NK-92 treated with Interleukin-12 subunit alpha and Interleukin-12 subunit beta, amount 100 ng/mL, for 24 hours (cell line): ENCODE measurements at places on chromosomes 7 and 10.
A peak's percentile ranks its signal among the peaks of the same experiment; 100 is the strongest.

- no peak for DNase-seq
Measured at GRCh38 chr7:73758581-73759138, 11.4 kb downstream of the CLDN3 start.

DNA sequence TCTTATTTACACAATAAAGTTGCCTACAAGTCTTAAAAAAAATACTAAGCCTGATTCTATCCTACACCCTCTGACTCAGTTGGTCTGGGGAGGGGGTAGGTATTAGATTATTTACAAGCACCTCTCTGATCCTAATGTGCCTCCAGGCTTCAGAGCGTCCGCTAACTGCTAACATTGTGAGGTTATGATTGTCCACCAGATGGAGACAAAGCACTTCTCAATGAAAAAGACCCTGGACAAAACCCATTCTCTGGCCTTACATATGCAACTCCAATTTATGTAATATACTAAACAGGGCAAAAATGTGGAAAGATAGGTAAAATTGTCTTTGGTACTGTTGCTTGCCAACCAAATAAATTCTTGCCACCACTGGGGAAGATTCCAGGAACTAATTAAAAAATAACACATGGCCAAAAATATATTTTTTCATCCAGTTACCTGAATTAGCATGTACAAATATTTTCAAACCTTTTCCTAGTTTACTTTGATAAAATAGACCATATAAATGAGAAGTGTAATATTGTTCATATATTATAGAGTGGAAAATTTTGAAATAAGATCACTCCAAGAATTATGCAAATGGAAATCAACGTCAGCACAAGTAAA lies 92.4 kb downstream of the KIF20B start:
- DNase-seq = no peak

DNA sequence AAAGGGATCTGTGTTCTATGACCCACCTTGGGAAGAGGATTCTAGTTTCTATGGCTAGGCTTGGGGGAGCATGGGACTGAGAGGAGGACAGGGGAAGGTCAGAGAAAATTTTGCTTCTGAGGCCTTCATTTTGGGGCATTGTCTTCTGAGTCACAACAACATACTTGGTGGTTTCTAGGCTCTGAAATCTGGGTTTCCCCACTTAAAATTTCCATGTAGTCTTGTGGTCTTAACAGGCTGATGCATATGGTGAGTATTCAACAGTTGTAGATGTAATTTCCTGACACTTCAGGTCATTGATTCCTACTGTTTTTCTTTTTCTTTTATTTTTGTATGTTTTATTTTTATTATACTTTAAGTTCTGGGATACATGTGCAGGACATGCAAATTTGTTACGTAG lies 88.5 kb downstream of the ANKRD7 start:
- DNase-seq = no peak

DNA sequence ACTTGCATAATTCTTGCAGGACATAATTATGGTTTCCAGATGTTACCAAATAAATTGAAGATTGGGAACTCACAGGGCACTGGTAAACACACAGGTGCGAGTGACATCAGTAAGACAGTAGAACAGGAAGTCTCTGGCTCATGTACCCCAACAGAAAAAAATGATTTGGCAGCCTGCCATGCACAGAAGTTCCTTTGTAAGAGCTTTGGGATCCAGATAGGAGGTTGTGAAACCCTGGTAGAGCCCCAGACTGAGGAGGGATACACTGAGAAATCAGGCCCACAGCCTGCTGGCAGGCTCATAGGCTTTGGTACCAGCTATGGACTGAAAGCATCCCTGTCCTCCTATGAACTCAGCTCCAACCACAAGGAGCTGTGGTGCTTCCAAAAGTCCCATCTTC lies 118.0 kb downstream of the COBL start:
- no peak for DNase-seq

DNA sequence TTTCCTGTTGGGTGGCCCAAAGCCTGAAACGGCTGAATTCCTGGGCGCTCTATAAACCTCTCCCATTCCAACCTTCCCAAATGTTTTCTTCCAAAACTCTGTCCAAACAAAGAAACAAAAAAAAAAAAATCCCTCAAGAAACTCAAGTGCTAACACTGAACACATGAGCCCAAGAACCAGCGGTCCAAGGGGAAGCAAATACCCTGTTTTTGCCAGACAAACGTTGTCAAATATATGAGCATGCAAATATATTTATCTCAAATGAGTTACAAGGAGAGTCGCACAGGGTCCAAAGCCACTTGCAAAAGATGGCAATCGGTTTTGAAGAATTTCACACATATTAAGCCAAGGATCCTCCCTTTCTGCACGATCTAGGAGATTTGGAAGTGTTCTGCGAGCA lies 23.3 kb upstream of the EMX2 start:
- DNase-seq = no peak

GRCh38 chr10:7787857-7788638 lies at the start of the genes ATP5F1C and KIN:
Gene ATP5F1C, plus strand, starts transcription at chr10:7788177. Its CDS starts 31 bp downstream, at chr10:7788208.
Gene KIN, minus strand, starts transcription at chr10:7787993. Its CDS starts 60 bp downstream, at chr10:7787933.
- DNase-seq = peak; percentile 85

- DNase-seq = no peak
Measured at GRCh38 chr7:27427416-27427815, 184.8 kb downstream of the EVX1 start.

DNA sequence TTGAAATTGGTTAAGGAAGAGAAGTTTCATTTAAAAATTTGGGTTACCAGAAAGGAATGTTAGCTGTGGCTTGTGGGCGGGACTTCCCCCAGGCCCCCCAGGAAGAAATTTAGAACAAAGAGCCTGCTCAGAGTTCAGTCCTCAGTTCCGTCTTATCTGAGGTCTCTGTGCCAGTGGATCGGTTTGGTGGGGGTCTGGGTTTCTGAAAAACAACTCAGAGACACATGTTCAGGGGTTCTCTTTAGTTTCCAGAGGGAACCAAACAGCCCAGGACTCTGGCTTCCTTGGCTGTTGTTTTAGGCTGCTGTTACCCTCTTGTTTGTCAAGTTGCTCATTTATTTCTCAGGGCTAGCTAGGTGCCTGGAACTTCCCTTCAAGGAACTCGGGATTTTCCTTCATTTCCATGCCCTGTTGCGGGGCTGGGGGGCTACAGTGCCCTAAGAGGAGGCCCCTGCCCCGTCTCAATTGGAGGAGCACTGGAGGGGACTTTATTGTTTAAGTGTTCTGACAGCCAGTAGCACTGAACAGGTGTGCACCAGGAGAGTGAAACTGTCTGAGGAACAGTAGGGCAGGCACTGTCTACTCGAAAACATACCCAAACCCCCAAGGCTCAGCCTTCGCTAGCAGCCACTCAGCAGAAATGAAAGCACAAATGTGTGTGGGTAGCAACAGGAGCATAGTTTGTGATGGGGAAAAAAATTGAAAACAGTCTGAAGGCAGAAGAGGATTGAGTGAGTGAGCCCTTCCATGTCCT lies 59.9 kb downstream of the ALOX5 start:
- DNase-seq = no peak

GRCh38 chr7:29291723-29292618 lies 97.4 kb downstream of the CHN2 start:
- DNase-seq = no peak

- no peak for DNase-seq
Measured at GRCh38 chr7:133910761-133911160, 216.4 kb upstream of the LRGUK start.

GRCh38 chr7:148276314-148277041 lies 314.1 kb upstream of the C7orf33 start:
- no peak for DNase-seq

DNA sequence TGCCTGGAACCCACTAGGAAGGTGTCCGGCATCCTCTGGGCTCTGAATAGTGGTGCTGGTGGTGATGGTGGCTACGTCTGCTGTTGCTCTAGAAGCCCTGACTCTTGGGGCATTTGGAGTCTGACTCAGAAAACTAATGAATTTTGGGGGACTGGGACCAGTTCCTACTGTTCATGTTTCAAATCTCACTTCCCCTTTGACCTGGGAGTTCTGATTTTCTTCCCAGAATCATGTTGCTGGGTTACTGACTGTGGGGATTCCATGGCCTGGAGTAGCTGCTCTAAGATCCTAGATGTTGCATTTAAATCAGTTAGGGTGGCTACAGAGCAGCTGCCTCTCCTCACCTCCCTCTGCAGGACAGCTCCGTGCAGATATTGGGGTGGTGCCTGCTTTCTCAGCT lies 3.2 kb downstream of the TSPAN33 start:
- DNase-seq = no peak

DNA sequence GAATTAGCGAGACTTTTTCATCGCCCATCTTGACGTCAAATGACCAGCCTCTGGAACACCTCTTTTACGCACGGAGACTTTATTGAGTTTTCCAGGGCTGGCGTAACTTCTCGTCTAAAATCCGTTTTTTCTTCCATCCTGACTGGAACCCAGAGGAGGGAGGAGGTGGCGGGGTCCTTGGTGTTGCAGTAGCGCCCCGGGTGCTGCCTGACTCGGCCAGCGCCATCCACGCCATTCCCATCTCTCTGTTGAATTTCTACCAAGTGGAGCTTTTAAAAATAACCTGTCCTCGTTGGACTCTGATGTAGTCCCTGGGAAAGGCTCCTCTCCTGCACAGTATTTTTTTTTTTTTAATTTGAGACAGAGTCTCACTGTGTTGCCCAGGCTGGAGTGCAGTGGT lies 155.9 kb downstream of the RGS10 start:
- DNase-seq = no peak

GRCh38 chr10:36624551-36625100 lies 500.8 kb upstream of the ANKRD30A start:
- DNase-seq = no peak

- no peak for DNase-seq
Measured at GRCh38 chr10:108452533-108452932, 1288.0 kb upstream of the SORCS1 start.

GRCh38 chr10:125455431-125455830 lies 227.5 kb downstream of the TEX36 start:
- no peak for DNase-seq

GRCh38 chr7:44470135-44470479 lies 20.4 kb downstream of the NUDCD3 start:
- DNase-seq = no peak

DNA sequence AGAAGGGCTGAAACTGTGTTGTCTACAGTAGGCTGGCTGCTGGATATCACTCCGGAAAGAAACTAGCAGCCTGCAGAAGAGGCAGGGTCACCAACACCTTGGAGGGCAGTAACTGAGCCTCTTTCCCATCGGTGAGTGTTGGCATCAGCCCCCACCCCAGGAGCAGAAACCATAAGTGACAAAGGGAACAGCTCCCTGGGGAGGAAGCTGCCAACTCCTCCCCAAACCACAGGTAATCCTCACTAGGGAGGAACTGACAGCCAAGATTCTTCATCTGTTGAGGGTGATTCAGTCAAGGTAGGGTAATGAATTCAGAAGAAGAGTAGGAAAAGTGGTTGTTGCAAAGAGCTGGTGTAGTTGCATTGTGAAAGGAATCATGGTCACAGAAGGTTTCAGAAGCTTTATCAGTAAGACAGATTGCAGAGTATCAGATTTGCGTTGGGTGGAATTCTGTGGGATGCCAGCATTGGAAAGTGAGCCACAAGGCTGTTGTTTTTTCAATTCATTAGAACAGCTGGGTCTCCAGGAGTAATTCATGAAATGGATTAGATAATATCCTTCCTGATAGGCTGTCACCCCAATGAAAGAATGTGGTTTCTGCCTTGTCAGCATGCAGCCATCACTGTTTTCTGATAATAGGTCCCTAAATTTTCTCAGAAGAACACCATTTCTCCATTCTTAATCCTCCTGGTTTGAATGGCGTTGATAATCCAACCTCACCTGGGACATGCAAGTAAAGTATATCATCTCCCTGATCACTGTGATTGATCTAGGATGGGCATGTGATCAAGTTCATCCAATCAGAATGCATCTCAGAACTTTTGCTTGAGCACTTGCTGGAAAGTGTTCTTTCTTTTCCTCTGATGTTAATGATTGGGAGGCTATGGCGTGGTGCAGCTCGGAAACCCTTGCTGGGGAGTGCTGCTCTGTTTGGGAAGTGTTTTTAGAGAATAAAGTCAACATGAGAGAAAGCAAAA lies 75.0 kb upstream of the CTBP2 start:
- no peak for DNase-seq

GRCh38 chr7:50206453-50207250 lies 97.9 kb upstream of the IKZF1 start:
- peak; percentile 29 for DNase-seq

GRCh38 chr7:11726001-11726793 lies 105.8 kb downstream of the THSD7A start:
- DNase-seq = no peak

DNA sequence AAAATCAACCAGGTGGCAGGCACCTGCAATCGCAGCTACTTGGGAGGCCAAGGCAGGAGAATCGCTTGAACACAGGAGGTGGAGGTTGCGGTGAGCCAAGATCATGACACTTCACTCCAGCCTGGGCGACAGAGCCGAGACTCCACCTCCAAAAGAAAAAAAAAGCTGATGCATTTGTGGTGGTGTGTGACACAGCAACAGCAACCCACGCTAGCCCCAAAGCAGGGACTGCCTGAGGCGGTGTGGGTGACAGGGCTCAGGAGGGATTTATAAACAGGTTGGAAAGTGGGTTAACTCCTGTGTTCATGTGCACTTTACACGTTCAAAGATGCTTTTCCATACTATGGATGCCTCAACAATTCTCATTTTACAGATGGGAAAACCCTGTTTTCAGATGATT lies 395.9 kb upstream of the PODXL start:
- DNase-seq = no peak

- DNase-seq = no peak
Measured at GRCh38 chr10:113486531-113486930, 66.3 kb upstream of the HABP2 start.

DNA sequence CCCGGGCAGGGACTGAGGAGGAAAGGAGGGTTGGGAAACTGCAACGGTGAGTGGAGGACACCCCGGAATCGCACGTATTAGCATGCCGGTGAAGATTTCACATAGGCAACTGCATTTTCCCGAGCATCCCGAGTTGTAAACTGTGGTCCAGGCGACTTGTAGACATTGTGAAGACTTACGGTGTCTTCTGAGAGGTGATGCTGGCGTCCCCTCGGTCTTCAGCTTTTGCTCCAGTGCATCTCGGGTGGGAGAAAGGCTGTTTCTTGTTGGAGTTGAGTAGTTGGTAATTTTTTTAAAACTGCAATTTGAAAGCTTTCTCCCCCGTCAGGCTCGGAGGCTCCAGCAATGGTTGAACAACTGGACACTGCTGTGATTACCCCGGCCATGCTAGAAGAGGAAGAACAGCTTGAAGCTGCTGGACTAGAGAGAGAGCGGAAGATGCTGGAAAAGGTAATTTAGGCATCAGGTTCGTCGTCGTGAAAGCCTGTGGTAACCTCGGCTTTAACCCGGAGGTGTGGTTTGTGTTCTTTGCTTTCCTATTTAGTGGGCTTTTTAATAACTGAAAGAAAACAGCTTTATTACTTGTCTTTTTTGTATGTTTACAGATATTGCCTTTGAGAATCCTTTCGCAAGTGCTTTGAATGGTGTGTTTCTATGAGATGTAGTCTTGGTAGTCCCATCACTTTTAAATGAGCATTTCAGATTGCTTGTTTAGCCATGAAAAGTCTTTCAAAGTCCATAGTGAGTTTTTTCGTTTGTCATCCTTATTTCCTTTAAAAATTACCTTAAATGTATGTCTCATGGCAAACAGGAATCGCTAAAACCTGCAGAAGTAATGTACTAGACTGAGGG lies 687 bp downstream of the HELLS start:
- DNase-seq = no peak

DNA sequence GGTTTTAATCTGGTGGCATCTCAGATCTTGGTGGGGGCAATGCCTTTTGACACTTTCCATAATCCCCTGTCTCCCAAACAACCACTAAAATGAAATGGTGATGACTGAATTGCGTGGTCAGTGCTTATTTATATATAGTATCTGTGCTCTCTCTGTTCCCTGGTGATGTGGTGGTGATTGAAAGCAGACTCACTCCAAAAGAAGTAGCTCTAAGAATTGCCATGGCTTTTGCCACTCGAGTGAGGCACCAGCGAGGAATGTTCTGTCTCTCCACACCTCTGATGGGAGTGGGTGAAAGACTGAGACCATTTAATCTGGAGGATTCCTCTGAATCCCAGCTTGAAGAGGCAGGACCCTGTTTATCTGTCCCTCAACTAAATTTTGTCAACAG lies 2.8 kb downstream of the DUSP5 start:
- no peak for DNase-seq
